Fibroblast of skin of abdomen (primary cell): ENCODE measurements at places on chromosomes 2 and 18.

- no peak for DNase-seq
Measured at GRCh38 chr2:47313728-47314127, 89.2 kb upstream of the MSH2 start.

DNA sequence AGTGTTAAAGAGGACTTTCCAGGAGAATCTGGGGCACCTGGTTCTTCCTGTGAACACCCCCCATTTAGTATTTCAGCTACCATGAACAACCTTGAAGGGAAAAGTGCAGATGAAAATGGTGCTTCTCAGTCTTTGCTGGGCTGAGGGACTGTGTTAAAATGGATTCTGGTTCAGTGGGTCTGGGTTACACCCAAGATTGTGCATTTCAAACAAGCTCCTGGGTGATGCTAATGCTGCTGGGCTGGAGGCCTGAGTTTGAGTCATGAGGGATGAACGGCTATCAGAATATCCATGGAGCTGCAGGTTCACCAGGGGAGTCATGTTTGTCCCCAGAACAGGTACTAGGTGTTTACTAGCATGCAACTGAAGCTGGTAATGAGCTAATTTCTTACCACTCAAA is 24.0 kb downstream of the MRPL44 start:
- no peak for DNase-seq

GRCh38 chr18:44716697-44717163 is 36.0 kb downstream of the SETBP1 start:
- no peak for DNase-seq

GRCh38 chr2:46490521-46491141 is 11.3 kb downstream of the TMEM247 start:
- DNase-seq: peak; percentile 20

DNA sequence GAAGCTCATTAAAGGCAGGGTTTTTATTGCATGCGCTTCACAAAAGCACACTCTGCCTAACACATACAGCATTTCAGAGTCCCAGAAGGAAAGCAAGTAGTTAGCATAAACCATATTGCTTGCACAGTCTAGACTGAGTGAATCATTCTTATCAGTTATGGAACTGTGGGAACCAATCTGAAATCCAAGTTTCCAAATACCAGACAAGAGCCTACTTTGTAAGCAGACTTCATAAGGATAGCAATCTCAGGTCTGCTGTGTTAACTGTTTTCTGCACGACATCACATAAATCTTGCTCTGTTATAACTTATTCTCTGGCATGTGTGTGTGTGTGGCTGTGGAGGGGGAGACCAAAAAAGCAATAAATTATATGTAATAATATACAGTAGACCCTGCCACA is 608.1 kb upstream of the REG3G start:
- DNase-seq: peak; percentile 28

DNA sequence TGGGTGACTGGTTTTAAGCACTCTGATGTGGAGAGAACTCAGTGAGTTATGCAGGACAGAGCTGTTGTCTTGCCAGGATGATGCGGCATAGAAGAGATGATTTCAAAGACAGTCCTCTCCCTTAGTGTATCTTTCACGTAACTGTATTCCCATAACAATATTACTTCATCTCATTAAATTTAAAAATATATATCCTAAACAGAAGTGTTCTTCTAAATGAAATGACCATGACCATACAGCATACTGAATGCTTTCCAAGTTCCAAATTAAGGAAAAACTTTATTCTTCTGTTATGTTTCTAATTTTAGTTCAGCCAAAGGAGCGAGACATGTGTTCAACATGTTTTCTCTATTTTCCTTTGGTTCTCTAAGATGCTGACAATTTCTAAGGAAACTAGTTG is 600.1 kb upstream of the FSHR start:
- no peak for DNase-seq

DNA sequence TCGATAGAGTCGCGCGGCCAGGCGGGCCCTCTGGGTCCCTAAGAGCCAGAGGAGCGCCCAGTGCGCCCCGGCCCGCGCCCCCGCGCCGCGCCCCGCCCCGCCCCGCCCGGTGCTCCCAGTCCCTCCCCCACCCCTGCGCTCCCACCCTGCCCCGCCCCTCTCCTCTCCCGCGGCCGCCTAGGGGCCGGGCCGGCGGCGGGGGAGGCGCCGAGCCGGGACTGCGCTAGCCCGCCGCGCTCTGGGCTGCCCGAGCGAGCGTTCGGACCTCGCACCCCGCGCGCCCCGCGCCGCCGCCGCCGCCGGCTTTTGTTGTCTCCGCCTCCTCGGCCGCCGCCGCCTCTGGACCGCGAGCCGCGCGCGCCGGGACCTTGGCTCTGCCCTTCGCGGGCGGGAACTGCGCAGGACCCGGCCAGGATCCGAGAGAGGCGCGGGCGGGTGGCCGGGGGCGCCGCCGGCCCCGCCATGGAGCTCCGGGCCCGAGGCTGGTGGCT is at the start of gene GPC1:
Gene GPC1, plus strand, starts transcription at position 207 of the 491 bp plus-strand sequence. Its CDS starts 256 bp downstream, at position 463.
- peak; percentile 84 for DNase-seq

DNA sequence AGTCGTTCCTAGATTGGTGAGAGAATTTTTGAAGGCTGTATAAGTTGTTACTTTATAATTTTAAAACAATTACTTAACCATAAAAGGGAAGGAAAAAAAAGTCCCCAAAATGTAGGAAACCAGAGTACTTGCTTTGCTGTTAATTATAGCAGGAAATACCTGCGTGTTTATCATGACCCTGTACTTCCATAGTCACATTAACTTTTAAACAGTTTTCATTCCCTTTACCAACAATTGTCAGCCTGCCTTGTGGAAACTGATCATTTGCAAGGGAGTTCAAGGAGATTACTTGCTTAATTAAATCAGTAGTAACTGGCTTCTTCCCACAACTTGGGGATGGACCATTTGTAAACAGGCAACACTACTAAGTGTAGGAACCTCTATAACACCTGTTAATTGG is 6.4 kb upstream of the ITPRID2 start:
- DNase-seq: no peak

GRCh38 chr2:168686452-168687191 is 115.8 kb upstream of the NOSTRIN start:
- DNase-seq: peak; percentile 16

- no peak for DNase-seq
Measured at GRCh38 chr18:10061566-10062140, 147.8 kb downstream of the VAPA start.

DNA sequence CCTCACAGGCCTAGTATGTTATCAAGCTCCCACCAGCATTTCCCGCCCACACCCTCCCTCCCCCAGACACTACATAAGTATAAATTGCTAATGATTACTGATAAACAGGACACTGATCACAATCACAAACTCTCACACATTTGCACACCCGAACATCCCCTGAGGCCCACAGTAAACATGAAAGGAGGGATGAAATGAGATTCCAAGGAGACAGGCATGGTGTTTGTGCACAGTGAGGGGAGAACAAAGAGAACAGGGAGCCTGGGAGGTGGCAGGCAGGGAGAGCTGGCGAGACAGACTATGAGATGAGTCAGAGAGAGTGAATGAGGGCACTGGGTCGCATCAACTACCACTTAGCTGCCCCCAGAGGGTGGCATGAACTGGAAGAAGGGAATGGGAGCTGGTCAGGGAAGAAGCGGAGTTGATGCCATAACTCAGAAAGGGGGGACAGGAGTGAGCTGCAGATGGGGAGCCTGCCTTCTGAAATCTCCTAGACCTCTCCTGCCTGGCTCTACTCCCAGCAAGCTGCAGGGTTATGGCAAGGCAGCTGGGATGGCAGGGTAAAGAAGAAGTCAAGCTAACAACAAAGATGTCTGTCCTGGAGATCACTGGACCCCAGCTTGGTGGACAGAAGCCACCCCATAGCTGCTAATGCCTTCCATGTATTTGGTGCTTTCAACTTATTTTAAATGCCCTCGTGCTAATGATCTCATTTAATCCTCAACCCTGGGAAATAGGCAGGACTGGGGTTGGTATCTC is 5.1 kb downstream of the KIF3C start:
- no peak for DNase-seq

DNA sequence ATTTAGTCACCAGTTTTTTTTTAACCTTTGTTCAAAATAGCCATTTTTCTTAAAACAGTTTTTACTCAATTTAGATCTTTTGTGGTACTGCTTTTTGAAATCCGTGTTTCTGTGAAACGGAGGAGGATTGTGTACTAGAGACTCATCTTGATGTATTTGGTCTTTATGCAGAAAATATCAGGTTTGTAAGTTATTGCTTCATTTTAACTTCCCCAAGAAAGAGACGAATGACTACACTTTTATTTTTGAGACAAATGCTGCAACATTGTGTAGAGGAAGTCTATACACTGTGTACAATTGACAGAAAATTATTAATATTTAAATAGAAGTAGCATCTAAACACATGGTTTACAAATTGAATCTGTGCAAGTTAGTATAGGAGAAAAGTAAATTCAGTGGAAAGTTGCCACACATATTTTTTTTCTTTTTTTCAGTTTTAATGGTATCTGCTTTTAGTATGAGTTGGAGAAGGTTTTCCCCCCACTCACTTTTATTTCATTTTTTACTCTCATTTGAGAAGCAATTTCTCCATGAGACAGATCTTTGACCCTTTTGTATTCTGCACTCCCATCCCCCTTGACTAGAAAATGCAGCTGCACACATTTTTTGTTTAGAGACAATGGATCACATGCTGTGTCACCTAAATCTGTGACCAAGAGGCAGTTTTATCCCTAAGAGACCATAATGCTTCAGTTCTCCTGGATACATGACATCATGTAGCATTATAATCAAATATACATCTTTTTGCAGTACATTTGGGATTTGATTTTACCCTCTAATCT is 200.8 kb upstream of the STON1 start:
- DNase-seq: no peak

- DNase-seq: peak; percentile 81
Measured at GRCh38 chr18:9876867-9877654, 8.7 kb upstream of the TXNDC2 start.

DNA sequence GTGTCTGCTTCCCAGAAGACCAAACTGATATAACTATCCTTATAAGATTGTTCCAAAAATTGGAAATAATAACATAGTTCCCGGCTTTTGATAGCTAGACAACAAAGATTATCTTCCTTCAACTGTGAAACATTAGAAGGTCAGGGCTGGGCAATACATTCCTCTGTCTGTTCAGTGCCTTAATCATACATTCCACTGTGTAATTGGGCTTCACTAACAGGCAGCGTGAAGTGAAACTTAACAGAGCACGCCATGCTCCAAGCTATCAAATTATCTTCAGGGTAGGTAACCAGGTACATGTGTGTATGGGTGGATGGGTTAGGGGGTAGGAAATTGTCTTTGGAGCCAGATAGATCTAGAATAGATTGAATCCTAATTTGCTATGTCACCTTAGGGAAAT is 23.5 kb upstream of the ARL5A start:
- DNase-seq: peak; percentile 25

DNA sequence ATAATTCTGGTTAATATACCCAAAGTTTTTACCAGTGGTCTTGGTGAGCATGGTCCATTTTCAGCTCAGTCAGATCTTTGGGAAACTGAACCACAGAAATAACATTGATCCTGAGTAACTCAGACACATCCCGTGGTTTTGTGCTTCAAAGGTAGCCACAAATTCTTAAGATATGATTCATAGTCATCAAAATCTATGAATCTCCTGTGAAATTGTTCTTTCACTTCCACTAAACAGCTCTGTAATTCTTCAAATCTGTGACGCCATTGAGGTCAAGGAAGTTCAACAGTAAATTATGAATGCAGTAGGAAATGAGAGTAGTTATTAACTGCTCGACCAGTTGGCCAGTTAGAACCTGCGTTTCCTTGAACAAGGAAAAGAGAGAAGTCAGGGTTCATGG is 147.3 kb downstream of the IRS1 start:
- DNase-seq: peak; percentile 96

DNA sequence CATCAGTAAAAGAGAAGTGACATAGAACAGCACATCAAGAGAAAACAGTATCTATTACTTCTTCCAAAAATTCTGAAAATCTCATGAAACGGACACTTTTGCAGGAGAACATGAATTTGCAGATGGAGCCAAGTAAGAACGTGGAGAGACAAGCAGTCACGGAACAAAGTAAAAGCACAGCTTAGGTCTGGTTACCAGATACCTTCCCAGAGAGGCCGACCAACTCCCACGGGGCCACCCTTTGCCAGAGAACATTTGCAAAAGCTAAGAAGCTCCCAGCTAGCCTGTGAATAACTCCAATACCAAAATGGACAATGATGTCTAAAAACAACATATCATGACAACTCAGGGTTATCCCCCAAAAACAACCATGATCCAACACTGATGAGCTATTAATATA is 38.9 kb downstream of the THAP4 start:
- no peak for DNase-seq

GRCh38 chr2:23599006-23599405 is 214.0 kb downstream of the KLHL29 start:
- DNase-seq: no peak

- DNase-seq: no peak
Measured at GRCh38 chr2:154422251-154422650, 276.2 kb upstream of the KCNJ3 start.

DNA sequence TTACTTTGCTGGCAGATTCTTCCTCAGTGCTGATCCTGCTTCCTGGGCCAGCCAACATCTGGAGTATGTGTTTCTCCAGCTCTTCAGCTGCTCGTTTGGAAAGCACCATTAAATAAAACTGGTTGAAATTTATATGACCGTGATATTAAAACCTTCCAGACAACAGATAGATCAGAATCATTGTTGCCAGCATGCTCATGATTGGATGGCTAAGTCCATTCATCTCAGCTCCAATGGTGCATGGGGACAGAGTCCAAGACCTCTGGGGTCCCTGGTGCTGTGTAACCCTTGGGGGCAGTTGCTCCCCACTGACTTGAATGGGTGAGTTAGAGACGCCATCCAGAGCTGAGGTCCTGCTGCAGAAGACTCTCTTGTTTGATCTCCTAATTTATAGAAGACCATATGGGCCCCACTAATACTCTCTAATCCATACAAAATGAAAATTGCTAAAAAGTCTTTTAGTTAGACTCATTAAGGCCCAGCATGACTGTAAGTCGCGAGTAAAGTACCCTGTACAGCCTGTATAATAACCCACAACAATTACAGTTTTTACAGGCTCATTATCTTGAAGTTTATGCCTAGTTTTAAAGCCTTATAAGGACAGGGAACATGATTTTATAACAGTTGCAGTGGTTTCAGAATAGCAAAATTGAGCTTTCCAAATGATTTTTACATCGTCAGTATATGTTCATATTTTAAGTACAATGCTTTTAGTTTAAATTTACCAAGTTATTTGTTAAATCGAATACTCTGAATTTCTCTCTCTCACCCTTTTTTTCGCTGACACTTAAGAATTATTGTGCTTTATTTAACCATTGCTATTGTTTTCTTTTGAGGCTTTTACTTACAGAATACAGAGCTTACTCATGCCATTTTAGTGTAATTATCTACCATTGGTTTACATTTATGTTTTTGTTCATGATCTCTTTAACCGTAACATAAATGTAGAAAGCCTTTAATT is 60.0 kb downstream of the CABLES1 start:
- DNase-seq: no peak
